Nucleus accumbens (tissue), 56 donors: ENCODE measurements at places on chromosomes 1 and 21.

- no peak for DNase-seq
These were observed 152.7 kb downstream of the S1PR1 start for GRCh38 chr1:101389547-101389929.

- DNase-seq, result no peak
These were observed 11.3 kb downstream of the SSR2 start for GRCh38 chr1:156009404-156009803.

DNA sequence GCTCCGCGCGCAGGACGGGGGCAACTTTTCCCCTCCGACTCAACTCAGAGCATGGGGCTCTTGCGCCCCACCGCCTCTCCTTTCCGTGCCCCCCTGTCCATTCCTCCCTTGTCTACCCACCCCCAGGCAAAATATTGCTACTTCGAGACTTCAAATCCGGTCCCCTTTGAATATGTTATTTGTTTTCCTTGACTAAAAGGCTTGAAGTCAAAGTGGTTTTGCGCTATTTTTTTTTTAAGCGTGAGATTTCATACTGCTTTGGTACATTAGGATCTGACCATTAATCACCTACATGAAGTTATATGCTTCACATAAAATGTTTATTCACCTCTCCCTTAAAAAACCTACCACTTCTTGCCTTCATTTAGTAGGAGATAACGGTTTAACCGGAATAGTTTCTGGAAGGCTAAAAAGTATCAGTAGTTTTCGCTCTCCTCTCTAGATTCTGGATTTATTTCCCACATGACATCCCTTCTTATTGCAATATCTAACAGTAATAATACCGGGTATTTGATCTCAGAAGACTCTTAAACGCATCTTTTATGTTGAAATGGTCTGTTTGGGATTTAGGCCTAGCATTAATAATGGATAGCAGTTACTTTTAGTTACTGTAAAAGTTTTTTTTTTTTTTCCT lies 1.6 kb downstream of the NFIA start:
- no peak for DNase-seq

GRCh38 chr1:85576266-85576641 lies 4.3 kb upstream of the CCN1 start:
- DNase-seq, result no peak

DNA sequence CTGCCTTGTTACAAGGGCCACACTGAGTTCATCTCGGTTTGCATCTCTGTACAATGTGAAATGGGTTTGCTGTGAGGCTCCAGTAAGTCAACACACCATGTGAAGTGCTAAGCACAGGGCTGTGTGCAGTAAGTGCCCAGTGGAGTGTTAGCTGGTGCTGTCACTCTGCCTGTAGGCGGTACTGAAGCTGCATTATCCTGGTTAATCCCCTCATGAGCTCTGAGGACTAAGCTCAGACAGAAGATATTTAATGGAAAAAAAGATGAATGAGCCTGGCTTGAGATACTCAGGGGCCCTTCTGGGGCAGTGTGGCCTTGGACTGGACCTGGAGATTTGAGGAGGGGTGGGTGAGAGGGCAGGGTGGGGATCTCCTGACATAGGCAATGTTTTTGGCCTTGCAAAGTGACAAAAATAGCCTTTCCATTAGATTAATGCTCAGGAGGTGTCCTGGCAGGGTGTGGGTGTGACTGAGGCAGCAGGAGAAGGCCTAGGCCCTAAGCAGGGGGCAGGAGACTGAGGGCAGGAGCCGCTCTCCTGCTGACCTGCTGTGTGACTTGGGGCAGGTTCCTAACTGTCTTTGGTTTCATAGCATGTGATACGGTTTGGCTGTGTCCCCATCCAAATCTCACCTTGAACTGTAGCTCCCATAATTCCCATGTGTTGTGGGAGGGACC lies 570.5 kb downstream of the PTPRU start:
- DNase-seq, result no peak

- DNase-seq, result no peak
These were observed 960 bp downstream of the PCSK9 start for GRCh38 chr1:55040083-55040932.

- no peak for DNase-seq
These were observed 535.1 kb downstream of the DPYD start for GRCh38 chr1:97385536-97386277.

GRCh38 chr1:151721788-151722510 lies 627 bp downstream of the RIIAD1 start:
- no peak for DNase-seq

GRCh38 chr1:14880456-14881316 lies 272.9 kb upstream of the TMEM51 start:
- no peak for DNase-seq

- no peak for DNase-seq
These were observed 15.9 kb downstream of the WDR4 start for GRCh38 chr21:42863504-42863870.
